ENCODE measurements at places on chromosomes 3 and 15.

DNA sequence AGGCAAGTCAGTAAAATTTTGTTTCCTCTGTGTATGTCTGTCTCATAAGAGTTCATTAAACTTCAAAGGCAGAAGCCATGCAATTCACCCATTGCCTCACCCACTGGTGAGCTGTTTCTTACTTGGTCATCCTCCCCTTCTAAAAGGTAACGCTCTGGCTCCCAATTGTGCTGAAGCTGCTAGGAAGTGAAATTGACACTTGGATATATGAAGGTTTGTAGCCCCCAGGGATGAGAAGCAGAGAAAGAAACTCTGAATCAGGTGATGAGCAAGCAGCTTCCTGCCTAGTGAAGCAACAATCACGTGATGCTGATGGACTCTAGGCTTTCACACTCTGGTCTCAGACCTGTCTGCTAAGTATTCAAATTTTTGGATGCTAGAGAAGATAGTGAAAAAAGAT is 70.7 kb downstream of the CD200R1L start:
- no peak for DNase-seq

GRCh38 chr3:78878011-78878410 is 889.8 kb downstream of the ROBO1 start:
- DNase-seq: no peak

GRCh38 chr3:123094516-123095313 is 27.9 kb downstream of the PDIA5 start:
- no peak for DNase-seq

- no peak for DNase-seq
Observed at GRCh38 chr3:183330881-183331280, 77.8 kb downstream of the B3GNT5 start.

GRCh38 chr3:112397556-112397955 is 64.6 kb downstream of the CD200 start:
- no peak for DNase-seq

GRCh38 chr15:21260966-21261395 is 179.3 kb downstream of the POTEB3 start:
- no peak for DNase-seq

DNA sequence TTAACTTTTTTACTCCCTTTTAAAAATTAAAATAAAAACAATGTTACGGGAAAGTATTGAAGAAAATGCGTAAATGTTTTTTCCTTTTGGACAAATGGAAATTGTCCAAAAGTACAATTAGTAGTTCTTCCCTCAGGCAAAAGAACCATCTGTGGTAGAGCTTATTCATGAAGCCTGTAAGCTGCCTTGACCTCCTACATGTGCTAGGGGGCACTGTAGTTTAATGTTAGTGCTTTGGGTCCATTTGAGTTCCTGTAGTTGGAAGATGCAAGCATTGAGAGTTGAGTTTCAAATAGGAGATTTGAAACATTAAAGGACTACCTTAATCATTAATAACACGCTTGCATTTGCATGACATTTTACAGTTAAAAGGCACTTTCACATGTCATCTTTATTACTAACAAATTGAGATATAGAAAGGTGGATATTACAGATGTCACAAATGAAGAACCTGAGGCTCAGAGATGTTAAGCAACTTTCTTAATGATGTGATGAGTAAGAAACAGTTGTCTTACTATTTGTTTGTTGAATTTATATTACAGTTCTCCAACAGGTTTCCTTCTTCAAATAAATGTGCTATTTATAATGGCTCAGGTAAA is 1.8 kb upstream of the ZNF385D start:
- DNase-seq: no peak

DNA sequence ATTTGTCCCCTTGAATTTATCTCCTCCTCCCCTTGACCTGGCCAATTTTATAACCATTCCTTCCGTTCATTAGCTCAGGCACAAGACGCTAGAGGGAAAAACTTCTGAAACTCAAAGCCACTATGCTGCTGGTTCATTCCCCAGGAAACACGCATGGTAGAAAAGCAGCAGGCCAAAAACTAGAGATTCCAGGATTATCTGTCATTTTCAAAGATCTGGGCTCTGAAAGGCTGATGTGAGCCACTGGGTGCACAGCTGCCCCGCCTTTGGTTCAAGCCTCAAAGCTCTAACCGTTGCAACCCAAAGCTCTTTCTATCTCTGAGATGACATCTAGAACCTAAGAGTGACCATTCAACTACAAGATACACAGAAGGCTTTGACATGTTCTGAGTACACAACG is 6.1 kb downstream of the ANP32A start:
- DNase-seq: no peak

DNA sequence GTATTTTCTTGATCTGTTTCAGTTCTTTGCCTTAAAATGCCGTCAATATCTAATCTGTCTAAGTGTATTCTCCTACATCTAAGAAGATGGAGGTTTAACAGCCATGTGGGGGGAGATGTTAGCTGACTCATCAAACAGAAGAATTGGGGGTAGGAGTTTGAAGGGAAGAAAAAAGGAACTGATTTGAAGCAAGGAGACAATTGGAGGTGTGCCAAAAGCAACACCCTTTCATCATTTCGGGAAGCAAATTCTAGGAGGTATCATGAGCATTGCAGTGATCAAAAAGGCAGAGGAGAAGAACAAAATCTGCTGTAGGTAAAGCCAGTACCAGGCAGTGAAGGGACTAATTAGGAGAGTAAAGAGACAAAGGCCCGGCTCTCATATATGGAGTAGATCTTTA is 337.3 kb upstream of the TBC1D5 start:
- DNase-seq: no peak

DNA sequence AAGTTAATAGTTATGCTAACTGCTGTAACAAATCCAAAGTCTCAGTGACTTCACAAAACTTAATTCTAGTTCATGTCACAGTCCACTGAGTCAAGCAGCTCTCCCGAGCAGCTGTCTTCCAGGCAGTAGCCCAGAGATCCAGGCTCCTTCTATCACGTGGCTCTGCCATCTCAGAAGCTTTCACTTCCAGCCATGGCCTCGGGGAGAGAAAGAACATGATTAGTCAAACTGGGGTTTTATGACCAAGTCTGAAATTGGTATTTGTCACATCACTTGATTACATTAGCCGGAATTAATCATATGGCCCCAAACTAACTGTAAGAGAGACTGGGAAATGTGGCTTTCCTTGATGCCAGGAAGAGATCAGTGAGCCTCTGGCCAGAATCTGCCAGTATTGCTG is 70.2 kb upstream of the DGKG start:
- DNase-seq: no peak

DNA sequence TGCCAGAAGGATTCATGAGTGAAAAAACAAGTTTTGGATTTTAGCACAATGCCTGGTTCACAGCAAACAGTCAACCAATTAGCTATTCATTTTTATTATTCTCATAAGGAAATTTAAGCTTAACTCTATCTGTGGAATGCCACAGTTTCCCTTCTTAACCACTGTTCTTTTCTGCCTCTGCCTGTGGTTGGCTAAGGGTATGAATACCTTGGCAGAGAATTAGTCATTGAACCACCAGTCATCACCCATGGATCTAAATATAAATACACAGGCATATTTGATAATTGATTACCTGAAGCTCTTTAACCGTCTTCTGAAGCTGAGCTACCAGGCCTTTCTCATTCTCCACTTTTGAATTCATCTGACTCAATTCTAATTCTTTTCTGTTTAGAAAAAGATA is 79.9 kb downstream of the MYH15 start:
- DNase-seq: no peak

GRCh38 chr15:74868059-74868458 is 5.1 kb downstream of the SCAMP2 start:
- DNase-seq: no peak

- DNase-seq: no peak
Observed at GRCh38 chr3:40216471-40216870, 93.0 kb upstream of the EIF1B start.

DNA sequence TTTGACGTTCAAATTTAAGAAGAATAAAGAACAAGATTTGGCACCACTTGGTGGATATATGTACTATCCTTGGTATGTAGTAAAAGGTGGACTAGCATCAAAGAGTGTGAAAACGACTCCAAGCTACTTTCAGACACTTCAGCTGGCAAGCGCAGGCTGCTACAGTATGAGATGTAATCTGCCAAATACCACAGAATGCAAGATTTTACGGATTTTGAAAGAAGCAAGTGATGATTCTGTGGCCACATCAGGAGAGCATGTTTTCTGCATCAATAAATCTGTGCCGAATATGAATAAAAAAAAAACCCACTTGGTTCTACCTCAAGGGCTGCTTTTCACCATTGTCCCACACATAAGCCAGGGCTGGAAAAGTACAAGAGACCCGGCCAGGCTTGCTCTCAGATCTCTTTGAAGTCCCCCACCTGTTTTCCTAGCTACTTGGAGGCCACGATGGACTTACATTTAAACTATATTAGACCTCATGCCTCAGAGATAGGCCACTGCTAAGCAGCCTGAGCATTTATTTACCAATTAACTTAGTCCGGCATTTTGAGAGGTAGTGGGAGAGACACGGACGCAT is 37.4 kb downstream of the MYO1E start:
- DNase-seq: no peak

DNA sequence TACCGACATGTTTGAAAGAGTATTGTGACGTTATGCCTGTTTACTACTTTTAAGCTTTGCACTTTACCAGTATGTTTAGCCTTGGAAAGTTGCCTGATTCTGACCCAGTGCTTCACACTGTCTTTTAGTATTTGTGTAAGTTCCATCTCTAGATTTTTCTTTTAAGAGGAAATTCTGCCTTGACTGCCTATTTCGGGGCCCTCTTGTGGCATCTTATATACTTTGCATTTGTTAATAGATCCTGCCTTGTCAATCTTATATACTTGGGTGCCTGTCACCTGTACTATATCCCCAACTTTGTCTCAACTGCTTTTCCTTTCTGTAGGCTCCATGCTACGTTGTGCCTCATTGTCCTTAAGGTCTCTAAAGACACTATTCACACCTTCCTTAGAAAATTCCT is 244.6 kb downstream of the STXBP5L start:
- DNase-seq: no peak

DNA sequence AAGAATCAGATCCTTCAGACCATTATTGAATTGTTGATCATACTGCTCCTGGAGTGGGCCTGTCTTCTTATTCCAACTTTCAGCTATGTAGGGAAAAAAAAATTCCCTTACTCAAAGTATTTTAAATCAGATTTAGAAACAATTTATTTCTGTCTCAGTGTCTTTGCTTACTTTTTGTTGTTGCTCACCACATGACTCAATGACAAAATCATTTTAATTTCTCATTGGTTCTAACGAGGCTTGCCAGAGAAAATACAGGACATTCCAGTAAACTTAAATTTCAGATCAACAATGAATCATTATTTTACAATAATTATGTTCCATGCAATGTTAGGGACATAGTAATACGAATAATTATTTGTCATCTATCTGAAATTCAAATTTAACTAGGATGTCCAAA is 748.5 kb upstream of the CBLB start:
- DNase-seq: no peak

DNA sequence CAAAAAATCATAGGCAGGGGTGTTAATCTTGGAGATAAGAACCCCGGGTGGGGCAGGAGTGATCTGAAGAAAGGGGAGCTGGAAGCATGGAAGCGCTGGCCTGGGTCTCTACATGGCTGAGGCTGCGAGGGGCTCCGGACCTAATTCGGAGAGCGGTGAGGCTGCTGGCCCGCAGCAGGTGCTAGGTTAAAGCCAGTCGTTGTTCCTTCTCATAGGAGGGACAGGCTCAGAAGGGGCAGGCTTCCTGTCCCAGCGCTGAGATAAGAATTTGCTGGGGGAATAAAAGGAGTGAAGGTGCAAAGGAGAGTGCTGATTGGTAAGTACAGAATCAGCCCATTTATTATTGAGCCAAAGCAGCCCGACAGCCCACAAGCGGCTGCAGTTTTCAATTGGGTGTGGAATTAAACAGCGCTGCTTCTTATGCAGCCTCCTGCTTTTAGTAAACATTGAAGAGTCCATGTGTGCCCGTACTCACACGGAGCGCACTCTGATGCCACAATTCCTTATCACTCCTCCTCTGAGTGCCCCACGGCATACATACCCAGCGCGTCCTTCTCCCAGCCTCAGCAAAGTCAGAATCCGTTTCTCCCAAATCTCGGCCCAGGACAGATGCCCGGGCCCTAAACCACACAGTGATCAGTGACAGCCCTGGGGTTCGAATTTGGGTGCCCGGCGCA is 17.1 kb downstream of the CHST13 start:
- DNase-seq: no peak
